CD4-positive, alpha-beta memory T cell (primary cell): ENCODE measurements at places on chromosomes 2 and 18. TPM values are rescaled to one million over a fixed set of nuclear protein-coding genes. Genes with fewer than 3 reads are reported as not detected.

The PROKR1 gene
- total RNA-seq = not detected

The NDC80 gene
- total RNA-seq = 6.2 TPM

The ROCK1 gene
- 82.8 TPM for total RNA-seq

The CYS1 gene
- total RNA-seq = not detected
